ENCODE measurements at places on chromosomes 1 and 21.

- DNase-seq, result no peak
Observed at GRCh38 chr1:106954661-106955229, 101.7 kb upstream of the PRMT6 start.

DNA sequence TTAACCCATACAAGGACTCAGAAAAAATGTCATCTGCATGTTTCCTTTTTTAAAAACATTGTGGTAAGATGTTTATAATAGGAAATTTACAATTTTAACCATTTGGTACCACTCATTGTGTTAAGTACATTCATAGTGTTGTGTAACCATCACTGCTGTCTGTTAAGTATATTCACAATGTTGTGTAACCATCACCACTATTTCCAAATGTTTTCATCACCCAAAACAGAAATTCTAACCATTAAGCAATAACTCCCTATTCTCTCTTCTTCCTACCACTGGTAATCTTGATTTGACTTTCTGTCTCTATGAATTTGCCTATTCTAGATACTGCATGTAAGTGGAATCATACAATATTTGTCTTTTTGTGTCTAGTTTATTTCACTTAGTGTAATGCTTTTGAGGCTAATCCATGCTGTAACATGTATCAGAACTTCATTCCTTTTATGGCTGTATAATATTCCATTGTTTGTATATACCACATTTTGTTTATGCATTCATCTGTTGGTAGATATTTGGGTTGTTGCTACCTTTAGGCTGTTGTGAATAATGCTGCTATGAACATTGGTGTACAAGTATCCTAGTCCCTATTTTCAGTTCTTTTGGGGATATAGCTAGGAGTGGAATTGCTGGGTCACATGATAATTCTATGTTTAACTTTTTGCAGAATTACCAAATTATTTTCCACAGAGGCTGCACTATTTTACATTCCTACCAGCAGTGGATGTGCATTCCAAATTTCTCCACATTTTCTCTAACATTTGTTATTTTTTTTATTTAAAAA lies 14.1 kb downstream of the HIPK1 start:
- DNase-seq, result no peak

GRCh38 chr1:180930687-180931086 lies 18.0 kb downstream of the KIAA1614 start:
- no peak for DNase-seq

GRCh38 chr1:68121536-68121935 lies 71.1 kb upstream of the DIRAS3 start:
- DNase-seq, result peak; percentile 23

GRCh38 chr1:152679459-152679858 lies 4.4 kb downstream of the LCE2C start:
- DNase-seq, result no peak
